ENCODE measurements at places on chromosomes 16 and 17.

DNA sequence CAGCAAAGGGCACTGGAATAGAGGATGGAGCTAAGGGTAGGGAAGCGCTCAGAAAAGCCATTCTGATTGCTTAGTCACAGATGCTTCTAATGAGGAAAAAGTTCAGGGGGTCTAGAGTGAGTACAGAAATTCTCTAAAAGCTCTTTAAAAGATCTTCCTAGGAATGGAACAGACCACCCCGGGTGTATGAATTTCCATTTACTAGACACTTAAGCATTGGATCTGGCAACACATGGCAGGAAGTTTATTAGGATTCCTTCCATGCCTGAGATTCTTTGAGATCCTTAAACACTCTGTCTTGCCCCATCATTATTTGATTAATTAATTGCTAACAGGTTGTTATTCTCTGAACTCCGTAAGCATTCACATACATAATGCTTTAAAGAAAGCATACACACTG lies 8.5 kb downstream of the KRTAP9-7 start:
- DNase-seq: no peak

DNA sequence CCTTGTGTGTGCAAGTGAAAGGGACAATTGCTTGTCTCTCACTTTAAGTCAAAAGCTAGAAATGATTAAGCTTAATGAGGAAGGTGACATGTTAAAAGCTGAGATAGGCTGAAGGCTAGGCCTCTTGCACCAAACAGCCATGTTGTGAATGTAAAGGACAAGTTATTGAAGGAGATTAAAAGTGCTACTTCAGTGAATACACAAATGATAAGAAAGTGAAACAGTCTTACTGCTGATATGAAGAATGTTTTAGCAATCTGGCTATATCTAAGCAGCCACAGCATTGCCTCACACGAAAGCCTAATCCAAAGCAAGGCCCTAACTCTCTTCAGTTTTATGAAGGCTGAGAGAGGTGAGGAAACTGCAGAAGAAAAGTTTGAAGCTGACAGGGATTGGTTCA lies 71.0 kb downstream of the CDRT15 start:
- no peak for DNase-seq

- no peak for DNase-seq
Measured at GRCh38 chr17:75346906-75347305, 57.7 kb upstream of the SLC25A19 start.

GRCh38 chr17:78374631-78375274 lies 3.7 kb upstream of the PGS1 start:
- DNase-seq: no peak

GRCh38 chr17:3556916-3557767 lies 470 bp downstream of the TRPV3 start:
- DNase-seq: no peak
